ENCODE measurements at places on chromosomes 6 and 20.

- no peak for DNase-seq
Measured at GRCh38 chr20:57508381-57508780, 16.6 kb downstream of the CTCFL start.

- no peak for DNase-seq
Measured at GRCh38 chr20:52425253-52425652, 233.7 kb upstream of the ZFP64 start.

DNA sequence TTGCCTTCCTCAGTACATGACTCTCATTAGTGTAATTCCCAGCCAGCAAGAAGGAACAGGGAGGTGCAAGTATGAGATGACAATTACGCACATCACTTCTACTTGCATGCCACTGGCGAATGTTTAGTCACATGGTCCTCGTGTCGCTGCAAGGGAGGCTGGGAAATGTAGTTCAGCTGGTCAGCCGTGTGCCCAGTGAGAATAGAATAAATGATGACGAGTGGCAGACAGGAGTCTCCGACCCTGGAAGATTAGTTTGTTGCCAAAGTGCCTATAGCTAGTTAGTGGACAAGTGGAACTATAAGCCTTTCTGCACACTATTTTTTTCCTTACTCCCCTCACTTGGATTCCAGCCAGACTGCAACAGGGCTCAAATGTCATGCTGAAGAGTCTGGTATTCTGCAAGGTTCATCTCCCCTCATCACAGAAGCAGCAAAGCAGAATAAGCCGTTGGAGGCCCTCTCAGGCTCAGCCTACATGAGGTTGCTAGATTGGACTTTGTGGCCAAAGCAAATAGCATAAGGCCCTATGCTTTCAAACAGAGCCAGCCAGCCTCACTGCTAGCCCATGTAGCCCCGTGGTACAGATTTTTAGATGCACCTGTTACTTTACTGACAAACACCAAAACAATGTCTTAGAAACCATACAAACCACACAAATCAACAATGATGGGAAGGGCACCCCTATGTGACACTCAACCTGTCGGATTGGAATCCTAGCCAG is 9.7 kb downstream of the LINC00237 start:
- no peak for DNase-seq

- DNase-seq, result no peak
Measured at GRCh38 chr20:961768-962167, 40.3 kb downstream of the RSPO4 start.

GRCh38 chr6:69232496-69232895 is 564.3 kb downstream of the LMBRD1 start:
- DNase-seq, result no peak

DNA sequence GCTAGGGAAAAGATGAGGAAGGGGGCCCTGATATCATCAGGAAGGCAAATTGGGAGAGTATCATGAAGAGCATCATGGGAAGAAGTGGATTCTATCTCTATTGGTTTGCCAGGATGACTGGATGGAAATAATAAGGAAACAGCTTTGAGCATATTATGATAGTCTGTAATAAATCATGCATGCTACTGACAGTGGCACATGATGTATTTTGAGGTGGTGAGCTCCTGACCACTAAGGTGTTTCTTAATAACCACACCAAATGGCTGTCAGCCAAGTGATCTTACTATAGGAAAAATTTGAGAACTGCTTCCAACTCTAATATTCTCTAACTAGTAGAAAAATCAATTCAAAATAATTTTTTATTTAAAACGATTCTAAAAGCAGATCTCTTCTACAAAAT is 548.4 kb upstream of the JAG1 start:
- DNase-seq, result no peak

GRCh38 chr6:70980727-70981126 is 23.9 kb upstream of the B3GAT2 start:
- DNase-seq, result no peak

DNA sequence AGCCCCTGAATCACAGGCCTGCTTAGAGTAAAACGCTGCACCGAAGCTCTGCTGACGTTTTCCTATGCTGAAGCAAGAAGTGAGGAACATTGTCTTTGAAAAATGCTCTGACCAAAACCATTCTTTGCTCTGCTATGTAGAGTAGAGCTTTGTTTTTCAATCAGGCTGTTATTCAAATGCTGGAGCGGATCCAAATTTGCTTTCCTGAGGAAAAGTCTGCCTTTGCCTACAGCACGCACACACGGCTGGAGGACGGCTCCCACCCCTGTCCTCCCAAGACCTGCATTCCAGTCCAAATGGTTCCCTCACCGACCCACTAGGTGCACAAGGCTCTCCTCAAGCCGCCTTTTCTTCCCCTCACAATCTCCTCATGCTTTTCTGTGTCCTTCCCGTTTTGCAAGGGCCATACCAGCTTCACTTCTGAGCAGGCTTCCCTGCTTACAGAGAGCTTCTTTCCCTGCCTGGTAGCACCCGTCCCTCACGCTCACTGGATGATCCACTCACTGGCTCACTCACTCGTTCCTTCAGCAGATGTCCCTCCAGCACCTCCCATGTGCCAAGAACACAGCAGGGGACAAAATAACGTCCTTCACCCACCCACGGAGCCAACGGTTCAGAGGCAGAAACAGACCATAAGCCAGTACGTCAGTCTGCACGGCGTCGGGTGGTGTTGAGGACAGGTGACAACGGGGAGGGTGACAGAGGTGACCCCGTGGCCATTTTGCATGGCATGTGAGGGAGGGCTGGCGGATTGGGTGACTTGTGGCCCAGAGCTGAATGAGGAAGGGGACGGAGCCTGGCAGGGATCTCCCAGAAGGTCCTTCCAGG is 137.9 kb upstream of the NEDD9 start:
- no peak for DNase-seq

GRCh38 chr6:128432394-128432793 is 88.0 kb downstream of the PTPRK start:
- DNase-seq, result no peak

DNA sequence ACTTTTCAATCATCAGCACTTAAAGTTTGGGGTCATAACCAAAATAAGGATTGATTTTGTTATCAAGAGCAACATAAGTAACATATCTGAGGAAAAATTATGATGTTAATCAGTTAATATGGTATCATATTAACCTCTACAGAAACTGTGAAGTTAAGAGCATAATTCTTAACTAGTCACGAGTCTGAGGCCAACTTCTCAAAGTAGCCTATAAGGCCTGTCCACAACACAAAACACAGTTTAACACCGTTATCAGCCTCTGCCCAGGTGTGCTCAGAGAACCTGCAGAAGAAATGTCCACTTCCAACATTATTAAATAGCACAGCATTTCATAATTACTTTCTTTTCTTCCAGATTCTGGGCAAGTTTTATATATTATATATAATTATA is 1.1 kb downstream of the STX7 start:
- DNase-seq, result no peak

DNA sequence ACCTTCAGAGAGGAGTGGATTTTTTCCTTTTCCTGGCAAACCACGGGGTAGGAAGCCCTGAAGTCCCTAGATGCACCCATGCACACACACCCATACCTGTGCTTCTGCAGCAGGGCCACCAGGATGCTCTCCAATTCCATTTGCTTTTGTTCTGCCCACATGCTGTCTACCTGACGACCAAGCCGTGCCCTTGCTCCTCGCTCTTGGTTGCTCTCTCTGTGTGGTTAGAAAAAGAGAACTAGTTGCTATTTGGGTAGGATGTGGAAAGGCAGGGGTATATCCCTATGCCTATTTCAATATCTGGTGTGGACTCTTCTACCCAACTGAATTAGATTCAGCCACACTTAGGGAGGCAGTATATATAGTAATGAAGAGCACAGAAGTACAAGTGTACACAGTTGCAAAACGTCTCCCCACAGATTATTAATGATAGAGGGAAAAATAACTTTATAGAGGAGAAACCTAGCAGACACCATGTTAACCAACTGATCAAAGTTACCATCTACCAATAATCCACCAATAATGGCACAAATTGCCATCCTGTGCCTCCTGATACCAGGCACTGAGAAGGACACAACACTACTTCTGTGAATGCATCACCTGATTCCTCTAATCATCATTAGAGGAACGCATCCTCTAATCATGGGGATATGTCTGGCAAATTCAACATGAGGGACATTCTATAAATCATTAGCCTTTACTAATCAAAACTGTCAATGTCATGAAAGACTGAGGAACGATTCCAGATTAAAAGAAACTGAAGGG is 7.3 kb downstream of the GHRH start:
- DNase-seq, result no peak

GRCh38 chr6:133512410-133513016 is 271.4 kb downstream of the EYA4 start:
- DNase-seq, result no peak

DNA sequence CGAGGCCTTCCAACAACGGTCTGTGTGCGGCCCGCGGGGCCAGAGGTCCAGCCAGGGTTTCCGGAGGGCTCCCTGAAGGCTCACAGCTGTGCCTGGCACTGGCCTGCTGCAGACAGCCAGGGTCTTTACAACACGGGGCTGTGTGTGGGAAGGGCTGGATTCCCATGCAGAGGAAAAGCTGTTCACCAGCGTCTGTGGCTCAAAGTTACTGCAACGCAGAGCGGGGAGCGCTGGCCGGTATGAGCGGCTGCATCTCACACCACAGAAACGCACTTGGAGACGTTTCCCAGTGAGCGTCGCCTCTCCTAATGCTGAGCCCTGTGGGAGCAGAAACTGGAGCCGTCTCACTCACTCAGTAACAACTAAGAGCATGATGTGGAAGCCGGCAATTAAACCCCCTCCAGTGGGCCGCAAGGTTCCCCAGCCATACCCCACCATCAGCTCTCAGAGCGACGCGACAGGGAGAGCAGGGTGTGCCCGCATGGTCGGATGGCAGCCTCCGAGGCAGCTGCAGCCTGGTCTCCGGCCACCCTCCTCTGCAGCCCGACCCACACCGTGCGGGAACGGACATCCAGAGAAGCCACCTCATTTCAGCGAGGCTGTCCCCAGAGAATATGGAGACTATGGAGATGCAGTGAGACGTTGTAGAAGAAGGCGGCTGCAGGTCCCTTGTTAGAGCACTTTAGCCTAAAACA is 42.6 kb downstream of the DLL1 start:
- DNase-seq, result no peak

DNA sequence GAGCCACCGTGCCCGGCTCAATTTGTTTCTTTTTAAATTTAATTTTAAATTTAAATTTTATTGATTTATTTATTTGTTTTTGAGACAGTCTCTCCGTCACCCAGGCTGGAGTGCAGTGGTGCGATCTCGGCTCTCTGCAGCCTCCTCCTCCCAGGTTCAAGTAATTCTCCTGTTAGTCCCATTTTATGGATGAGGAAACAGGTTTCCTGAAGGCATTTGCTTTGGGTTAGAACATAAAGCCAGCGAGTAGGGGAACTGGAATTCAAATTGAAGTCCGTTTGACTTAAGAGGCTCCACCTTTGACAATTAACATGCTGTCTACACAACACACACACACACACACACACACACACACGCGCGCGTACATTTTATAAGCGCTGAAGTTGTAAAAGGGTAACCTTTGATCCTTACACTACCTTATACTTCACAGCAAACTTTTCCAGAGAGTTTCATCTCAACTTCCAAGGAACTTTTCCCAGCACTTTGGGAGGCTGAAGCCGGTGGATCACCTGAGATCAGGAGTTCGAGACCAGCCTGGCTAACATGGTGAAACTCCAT is 232.0 kb downstream of the BCAS1 start:
- DNase-seq, result no peak

- no peak for DNase-seq
Measured at GRCh38 chr6:45447005-45447404, 69.3 kb upstream of the SUPT3H start.

GRCh38 chr6:143839196-143839595 is 3.9 kb upstream of the LTV1 start:
- no peak for DNase-seq

- no peak for DNase-seq
Measured at GRCh38 chr6:151963001-151963400, 155.5 kb downstream of the ESR1 start.

GRCh38 chr20:44248410-44248759 is 1.3 kb downstream of the GDAP1L1 start:
- no peak for DNase-seq

DNA sequence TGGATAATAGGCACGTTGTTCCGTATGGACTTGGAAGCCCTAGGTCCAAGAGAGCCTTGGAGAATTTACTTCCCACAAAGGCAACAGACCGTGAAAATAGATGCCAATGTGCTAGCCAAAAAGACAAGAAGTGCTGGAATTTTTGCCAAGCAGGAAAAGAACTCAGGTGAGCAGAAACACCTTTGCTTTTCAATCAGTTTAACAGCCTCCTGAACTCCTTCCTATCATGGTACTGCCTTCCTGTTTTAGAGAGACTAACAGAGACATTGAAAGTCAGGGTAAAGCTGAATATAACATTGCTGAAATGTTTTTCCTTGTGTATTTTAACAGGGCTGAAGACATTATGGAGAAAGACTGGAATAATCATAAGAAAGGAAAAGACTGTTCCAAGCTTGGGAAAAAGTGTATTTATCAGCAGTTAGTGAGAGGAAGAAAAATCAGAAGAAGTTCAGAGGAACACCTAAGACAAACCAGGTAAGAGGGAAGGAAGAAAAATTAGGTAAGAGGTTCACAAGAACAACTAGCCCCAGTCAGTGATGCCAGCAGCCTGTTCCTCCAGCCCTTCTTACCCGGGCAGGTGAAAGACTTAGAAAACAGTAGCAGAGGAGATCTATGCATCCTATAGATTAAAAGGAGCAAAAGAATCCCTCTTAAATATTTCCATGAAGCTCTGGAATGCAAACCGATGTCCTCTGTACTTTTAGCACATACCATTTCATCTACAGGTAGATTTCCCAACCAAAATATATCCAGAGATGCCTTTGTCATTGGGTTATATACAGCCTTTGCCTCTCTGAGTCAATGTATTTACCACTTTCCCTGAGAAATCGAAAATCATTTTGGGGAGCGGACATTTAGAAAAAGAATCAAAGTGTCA is 4.0 kb downstream of the EDN1 start:
- DNase-seq, result no peak

DNA sequence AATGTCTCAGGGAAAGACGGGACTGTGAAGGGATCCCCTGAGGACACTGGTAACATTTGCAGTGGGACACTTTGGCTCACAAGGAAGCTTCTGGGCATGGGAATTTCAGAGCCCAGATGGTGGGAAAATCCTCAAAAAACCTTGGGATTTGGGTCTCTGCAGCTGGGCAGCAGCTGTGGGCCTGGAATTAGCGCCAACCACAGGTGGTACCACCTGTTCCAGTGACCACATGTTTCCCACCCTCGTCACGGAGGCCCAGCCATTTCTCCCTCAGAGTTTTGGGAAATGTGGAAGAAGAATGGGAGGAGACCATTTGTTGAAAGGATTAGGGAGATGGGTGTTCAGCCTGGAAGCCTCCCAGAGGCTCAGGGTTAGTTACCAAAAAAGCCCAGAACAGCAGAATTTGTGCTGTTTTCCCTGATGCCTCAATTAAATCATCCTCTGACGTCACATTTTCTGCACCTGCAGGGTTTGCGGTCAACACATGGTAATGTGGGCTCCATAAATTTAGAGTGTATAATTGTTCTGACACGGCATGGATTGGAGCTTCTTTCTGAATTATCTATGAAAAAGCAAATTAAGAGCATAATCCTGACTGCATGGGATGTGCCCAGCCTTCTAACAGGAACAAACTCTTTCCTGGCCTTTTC is 34.4 kb downstream of the EDN3 start:
- DNase-seq, result no peak

All from esophagus squamous epithelium (tissue), 5 donors.